Stimulated activated CD4-positive, alpha-beta T cell treated with anti-CD3 and anti-CD28 coated beads, Interleukin-1b, Interleukin-23, amount 100 ng/mL, for 48 hours (primary cell): ENCODE measurements at places on chromosomes 7 and 10.

GRCh38 chr10:43963379-43963778 is 314.7 kb upstream of the ZNF32 start:
- DNase-seq = no peak

DNA sequence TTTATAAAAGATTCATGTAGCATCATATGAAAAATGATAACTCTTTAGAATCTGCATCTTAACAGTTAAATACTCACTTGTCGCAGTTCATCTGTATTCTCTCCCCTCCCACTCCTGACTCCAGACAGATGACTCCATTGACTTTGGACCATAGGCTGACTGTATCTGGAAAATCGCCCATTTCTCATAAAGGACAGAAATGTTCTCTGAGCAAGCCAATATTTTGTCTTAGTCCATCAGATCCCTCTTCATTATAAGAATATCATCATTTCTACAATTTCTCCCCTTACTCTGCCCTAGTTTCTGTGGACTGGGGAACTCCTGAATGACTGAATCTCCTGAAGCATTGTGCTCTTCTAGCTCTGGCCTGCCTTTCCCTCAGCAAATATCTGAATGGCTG is 125.4 kb downstream of the SEMA3D start:
- DNase-seq = no peak

DNA sequence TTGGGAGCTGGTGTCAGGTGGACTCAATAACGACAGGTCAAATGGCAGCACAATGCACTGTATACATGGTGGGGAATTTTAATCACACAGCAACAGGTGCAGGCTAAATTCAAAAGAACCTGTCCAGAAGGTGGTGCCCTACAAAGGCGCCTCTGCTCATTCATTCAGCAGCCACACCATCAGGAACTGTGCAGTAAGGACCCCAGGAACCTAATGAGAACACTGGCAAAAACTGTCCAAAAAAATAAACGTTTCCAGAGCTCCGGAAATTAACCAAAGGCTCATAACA is 21.9 kb upstream of the CRYGN start:
- DNase-seq = no peak

GRCh38 chr10:10961072-10961471 is 56.6 kb upstream of the CELF2 start:
- DNase-seq = no peak

GRCh38 chr7:157150882-157151281 is 12.2 kb downstream of the UBE3C start:
- no peak for DNase-seq

DNA sequence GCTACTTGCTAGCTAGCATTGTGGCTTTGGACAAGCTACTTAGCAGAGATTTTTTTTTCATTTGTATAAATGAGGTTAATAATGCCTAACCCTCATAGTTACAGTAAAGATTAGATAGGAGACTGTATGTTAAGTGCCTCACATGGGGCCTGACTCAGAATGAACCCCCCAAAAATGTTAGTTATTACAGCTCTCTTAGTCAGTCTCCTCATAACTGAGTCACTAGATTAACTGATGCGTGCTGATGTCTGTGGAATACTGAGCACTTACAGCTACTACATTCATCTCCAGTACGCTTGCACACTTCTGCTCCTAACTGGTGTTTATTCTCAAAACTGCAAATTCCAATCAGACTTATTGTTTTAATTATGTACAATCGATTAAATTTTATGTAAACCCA is 315.3 kb downstream of the SNX13 start:
- DNase-seq = no peak

GRCh38 chr10:112701878-112702255 is 248.2 kb upstream of the TCF7L2 start:
- no peak for DNase-seq

- no peak for DNase-seq
These were observed 19.7 kb upstream of the PON2 start for GRCh38 chr7:95454438-95455045.

GRCh38 chr7:1947586-1948217 is 277.6 kb downstream of the ELFN1 start:
- DNase-seq = no peak

GRCh38 chr7:111439977-111440376 is 122.3 kb downstream of the IMMP2L start:
- no peak for DNase-seq

DNA sequence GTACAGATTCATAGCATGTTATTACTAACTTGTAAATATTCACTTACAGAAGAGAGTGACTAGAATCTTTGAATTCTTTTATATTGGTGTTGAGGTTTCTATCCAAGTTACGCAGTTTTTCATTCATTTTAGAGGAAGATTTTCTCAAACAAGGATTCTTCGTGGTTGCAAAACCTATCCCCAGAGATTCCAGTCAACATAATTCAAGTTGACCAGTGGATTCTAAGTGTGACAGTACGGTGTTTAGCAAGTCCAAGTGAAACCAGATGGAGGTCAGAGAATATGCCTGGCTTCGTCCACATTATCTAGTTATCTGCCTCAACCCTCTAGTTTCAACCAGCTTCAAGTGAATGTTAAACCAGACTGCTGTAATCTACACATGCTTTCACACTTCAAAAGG is 131.9 kb downstream of the SDK1 start:
- no peak for DNase-seq

DNA sequence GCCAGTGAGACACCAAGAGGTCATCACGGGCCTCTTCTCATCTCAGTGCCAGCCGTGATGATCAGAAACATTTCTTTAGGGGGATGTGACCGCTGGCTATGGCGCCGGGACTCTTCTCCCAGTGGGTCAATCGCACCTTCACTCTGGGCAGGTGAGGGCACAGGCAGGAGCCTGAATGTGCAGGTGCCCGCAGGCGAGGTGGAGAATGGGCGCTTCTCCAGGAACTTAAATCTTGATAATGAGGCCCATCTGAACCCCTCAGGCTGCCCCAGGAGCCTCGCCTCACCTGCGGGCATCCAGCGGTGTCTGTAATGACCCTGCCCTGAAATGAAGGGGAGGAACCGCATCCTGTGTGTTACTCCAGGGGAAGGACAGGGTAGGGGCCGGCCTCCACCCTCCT is 204.7 kb downstream of the ADARB2 start:
- no peak for DNase-seq

- DNase-seq = no peak
These were observed 76.4 kb upstream of the BET1 start for GRCh38 chr7:94080551-94080950.

- DNase-seq = no peak
These were observed 344.7 kb downstream of the ARL4A start for GRCh38 chr7:13032084-13032483.

DNA sequence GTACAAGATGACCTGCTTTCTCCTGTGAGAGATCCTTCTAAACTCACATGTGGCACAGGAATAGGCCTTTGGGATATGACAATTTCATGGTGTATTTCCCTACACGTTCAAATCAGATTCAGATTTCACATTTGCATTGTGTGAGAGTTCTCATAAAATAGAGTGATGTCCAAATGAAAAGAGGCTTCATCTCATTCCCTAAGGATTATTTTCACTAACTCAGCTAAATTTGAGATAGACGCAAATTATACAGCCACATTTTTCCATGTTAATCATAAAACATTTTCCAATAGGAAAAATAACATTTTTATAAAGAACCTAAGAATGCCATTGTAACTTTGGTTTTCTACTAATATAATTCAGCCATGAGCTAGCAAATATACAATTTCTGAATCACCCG is 35.5 kb upstream of the PARD3 start:
- DNase-seq = no peak

- no peak for DNase-seq
These were observed 23.0 kb upstream of the GRID1 start for GRCh38 chr10:86389441-86390193.

- DNase-seq = peak; percentile 44
These were observed 287.2 kb upstream of the MKLN1 start for GRCh38 chr7:131040467-131040932.

- DNase-seq = peak; percentile 32
These were observed 575 bp downstream of the DLG5 start for GRCh38 chr10:77925795-77926565.

GRCh38 chr10:102832987-102833386 is 4.2 kb downstream of the CYP17A1 start:
- DNase-seq = no peak

DNA sequence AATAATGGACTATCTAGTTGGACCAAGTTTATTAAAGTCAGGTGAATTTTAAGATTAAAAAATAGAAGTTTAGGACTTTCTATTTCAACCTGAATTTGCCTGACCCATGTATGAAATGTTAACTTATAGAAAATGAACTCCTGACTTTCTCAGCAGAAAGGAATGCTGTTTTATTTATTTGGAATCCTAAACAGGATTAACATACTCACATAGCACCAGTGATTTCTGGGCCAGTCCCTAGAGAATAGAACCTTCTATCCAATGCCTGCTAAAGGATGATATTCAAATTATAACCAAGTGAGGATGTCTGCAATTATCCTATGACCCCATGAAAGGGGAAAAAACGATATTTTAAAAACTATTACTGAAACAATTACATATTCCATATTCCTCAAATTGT is 148.8 kb downstream of the CHRM2 start:
- DNase-seq = no peak

DNA sequence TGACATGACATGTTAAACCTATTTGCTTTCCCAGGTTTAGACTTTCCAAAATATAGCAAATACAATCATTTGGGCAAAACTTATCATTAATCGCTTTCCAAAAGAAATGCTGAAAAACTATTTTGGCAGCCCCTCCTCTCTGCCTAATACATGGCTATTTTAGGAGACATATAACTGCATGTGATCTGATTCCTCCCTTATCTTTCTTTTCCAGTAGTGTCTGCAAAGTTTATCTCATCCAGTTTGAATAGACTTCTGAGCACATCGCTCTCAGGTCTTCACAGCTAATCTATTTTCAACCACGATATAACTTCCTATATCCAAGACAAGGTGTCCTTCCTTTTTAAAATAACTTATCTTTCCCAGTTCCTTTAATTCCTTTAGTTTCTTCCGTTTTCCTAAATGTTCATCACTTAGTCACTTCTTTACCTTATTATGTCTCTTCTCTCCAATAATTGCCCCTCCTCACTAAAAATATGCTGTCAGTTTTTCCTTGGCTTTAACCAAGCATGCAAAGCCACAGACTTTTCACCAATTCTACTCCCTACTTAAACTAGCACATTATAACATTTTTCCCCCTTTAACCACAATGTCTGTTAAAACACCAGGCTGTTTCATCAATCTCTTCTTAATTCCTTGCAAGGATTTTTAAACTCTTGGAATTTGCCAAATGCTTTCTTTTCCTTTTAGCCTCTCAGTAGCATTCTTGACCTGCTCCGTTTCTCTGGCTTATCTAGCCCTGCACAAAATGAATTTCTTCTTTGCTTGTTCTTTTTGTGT is 24.4 kb downstream of the GNG11 start:
- no peak for DNase-seq

DNA sequence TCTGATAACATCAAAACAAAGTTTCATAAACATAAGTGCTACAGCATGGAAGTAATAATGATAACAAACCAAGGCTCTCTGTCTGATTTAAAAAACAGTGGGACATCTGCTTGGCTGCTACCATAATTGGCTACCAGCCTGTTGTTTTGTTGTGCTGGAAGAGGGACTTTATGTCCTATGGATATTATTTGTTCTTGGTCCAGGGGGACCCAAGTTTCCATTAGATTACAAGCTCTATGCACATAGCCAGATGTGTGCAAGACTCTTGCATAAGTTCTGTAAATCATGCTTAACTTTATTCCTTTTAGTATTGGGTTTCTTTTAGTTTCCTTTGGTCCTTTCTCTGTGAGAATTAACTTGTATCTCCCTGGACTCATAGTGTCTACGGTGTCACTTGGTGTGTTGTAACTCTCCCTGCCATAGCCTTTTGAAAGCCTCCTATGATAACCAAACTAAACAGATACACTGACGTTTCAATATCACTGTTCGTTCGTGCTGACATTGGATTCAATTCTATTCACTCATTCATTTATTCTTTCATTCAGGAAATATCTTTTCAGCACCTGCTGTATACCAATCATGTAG is 41.4 kb upstream of the CD36 start:
- no peak for DNase-seq

DNA sequence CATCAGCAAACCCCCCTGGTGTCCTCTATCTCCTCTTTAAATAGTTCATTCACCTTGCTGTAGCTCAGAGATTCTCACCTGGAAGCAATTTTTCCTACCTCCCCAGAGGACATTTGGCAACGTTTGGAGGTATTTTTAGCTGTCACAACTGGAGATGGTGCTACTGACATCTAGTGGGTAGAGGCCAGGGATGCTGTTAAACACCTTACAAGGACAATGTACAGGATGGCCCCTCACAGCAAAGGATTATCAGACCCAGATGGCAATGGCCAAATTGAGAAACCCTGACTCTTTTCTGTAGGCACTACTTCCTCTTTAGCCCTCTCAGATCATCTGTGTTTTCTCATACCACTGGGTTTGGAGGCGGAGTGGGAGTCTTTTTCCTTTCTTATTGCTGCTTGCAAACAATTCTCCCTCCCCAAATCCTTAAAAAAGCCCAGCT is 13.2 kb upstream of the TRA2A start:
- no peak for DNase-seq

DNA sequence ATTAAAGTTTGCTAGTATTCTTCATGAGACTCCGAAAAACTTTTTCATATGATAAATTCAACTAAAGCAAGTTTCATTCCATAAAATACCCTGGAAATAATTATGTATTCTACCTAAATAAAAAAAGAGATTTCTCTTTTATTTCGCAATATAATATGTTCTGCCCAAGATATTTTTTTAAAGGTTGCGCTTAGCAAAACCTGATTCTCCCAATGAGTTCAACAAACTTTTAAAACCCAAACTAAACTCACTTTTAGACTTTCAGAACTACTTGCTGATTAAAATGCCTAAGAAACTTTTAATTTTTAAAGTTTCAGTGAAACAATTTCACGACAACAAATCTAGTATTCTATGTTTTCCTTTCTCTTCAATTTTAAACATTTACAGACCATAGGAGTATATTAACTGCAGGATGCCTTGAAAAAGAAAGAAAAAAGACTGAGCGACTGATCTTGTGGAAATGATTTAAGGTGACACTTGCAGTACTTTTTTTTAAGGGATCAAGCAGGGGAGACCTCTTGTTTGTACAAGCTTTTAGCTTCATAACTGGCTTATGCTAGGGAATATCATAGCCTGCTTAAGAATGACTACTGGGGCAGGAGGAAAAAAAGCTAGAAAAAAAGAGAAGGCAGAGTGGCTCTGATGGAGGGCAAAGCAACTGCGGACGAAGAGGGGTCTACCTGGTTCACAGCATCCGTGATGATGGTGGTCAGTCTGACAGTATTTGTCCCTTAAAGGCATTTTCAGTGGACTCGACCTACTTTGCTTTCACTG is 1.5 kb downstream of the ZNF800 start:
- DNase-seq = no peak
